ENCODE measurements at places on chromosomes 11 and 22.

GRCh38 chr11:31442086-31442485 is 67.3 kb downstream of the IMMP1L start:
- no peak for DNase-seq

GRCh38 chr11:11577251-11577855 is 44.5 kb downstream of the GALNT18 start:
- DNase-seq: no peak

DNA sequence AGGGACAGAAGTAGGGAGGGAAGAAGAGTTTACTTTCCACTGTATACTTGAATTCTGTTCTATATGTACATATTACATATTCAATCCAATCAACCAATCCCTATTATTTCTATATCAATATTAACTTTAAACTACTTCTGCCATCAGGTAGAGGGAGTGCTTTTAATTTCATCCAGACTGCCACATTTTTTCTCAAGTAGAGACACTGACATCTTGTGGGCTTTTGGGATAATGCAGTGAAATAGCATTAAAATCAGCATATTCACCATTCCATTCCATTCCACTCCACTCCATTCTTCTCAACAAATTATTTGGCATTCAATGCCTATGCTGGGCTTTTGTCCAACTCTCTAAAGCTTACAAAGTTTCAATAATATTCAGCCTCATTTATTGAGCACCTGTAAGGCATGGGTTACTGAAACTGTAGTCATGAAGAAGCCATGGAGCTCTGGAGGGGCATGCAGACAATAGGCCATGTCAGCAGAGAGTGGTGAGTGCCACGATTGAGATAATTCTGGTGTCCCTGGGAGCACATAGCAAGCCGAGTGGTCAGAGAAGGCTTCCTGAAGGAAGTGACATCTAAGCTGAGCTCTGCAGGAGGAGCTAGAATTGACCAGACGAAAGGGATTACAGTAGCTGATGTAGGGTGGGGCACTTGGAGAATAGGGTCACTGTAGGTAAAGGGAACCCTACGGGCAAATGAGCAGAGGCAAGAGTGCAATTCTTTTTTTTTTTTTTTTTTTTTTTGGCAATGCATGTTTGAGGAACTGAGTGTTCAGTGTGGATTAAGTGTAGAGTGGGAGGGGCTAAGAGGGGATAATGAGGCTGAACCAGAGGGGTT is 12.8 kb upstream of the CLPB start:
- no peak for DNase-seq

DNA sequence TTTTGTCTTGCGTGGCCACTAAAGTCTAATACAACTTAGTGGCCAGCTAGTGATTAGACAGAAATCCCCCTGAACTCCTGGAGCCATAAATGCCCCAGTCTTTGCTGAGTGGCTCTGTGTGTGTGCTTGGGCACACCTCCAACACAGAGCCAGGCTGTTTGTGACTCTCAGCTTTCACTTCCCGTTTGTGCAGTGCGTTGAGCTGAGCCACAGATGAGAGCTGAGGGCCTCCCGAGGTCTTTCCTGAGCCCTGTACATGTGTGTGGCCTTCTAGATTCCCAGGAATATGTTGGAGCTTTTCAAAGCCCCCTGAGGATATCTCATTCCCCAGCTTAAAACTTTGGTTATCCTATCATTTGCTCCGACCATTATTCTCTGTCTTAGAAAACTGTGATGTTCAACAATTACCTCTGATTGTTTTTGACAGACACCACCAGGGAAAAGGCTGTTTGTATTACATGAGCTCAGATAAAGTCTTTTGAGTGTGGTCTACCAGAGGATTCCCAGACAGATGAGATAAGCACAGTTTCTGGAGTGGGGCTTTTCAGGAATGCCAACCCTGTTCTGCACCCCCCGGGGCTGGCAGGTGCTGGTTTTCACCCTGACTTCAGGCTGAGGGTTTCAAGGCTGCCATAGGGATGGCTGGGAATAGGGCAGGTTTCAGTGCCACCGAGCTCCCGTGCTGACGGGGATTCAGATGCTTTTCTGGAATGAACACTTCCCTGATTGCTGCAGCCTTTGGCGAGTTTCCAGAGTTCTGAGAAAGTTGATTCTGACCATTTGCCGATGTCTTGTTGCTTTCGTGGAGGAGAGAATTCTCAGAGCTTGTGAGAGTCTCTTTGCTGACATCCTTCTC is 23.8 kb downstream of the IGHMBP2 start:
- no peak for DNase-seq

GRCh38 chr11:134846328-134847082 is 434.5 kb upstream of the B3GAT1 start:
- peak; percentile 25 for DNase-seq

GRCh38 chr11:27710536-27710935 is 10.3 kb upstream of the BDNF start:
- DNase-seq: no peak

GRCh38 chr11:121648306-121648705 is 195.5 kb upstream of the SORL1-AS1 start:
- DNase-seq: no peak

GRCh38 chr11:69943506-69943905 is 124.3 kb upstream of the FGF3 start:
- DNase-seq: no peak

DNA sequence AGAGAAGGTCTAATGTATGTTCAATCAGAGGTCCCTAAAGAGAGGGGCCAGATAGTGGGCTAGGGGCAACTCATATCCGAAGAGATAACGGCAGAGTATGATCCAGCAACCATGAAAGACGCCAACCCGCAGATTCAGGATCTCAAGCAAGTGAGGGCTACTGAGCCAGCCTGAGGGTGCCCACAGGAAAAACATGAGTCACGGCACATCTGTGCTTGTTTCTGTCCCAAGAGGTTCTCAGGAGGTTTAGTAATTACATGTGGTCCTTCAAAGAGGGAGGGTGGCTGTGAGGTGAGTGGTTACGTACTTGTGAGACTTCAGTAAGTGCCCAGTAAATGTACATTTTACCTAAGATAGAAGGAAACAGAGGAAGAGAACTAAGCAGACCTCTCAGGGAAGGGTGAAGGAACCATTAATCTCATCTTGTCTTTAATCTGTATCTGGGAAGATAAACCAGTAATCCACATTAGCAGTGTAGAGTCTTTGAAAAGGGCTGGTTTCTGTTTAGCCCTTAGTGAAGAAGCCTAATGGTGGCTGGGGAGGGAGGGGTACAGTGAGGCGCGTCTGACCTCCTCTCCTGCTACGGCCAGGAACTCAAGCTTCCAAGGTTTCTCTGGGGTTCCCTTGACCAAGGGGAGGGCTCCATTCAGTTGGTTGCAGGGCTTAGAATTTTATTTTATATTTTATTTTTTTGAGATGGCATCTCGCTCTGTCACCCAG is 10.2 kb downstream of the SIRT3 start:
- no peak for DNase-seq

GRCh38 chr11:66489636-66490035 is 9.4 kb downstream of the DPP3 start:
- DNase-seq: no peak

DNA sequence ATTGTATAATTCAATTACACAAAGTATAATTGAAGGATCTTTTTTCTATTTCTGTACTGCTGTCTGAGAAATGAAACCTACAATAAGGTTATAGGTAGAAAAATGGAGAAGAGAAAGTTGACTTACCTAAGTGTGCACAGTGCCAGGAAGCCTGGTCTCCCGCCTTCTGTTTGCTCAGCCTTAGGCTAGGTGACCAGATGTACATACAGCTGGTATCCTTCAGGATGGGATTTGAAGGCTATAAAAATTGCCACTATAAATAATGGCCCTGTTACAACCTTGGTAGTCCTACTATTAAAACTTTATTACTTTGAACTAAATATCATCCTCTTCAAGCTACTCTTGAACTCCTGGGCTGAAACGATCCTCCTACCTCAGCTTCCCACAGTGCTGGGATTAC is 19.7 kb downstream of the OR51E2 start:
- no peak for DNase-seq

GRCh38 chr22:38471237-38471636 is 3.3 kb downstream of the KDELR3 start:
- DNase-seq: no peak

DNA sequence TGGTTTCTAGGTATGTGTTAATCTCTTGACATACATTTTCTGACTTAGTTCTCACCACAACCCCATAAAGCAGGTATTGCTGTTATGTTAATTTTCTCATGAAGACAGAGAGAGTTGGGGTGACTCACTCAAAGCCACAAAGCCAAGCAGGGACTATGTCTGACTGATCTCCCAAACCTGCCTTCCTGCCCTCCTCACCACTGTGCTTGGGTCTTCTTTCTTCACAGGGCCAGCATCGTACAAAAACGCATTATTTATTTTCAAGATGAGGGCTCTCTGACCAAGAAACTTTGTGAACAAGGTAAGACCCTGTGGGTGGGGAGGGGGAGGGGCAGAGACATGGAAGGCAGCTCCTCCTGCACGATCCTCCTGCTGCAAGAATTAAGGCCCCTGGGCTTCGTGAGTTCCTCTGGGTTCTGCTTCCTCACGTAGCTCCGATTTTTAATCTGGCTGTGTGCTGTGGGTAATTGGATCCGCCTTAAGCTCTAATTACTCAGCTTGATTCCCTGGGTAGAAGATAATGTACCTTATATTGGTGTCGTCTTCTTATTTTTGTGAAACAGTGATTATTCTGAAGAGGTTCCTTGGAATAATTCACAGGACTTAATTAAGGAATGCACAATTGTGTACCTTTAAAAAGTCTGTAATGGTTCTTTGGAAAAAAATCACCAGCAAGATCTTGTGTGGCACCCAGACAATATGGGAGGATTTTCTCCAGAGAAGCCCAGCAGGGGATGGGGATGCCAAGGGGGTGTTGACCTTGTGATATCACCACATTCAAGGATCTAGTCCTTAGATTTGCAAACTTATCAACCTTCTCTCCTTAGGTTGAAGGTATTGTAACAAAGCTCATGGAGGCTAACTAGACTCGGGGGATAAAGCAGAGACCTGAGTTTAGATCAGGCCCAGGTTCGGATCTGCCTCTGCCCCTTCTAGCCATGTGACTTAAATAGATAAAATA is 112.9 kb downstream of the SPON1 start:
- DNase-seq: peak; percentile 19

DNA sequence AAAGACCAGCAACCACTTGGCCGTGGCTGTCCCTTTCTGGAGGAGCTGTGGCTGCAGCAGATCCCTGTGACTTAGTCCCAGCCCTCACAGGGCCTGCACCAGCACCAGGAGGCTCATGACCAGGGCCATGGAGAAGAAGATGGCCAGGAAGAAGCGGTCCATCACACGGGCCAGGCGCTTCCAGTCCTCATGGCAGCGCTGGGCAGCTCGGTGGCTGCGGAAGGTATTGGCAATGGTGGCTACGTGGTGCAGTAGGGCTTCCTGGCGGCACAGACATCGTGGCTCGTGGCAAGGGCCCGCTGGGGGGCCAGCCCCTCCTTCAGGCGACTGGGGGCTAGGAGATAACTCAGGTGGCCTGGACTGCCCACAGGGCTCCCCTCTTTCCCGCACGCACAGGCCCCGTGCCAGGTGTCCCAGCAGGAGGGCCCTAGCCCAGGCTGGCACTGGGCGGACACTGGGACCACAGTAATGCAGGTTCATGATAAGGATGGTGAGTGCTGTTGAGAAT is 5.1 kb downstream of the CHRNA10 start:
- no peak for DNase-seq

GRCh38 chr22:43217285-43218030 is 30.5 kb upstream of the TTLL12 start:
- no peak for DNase-seq

DNA sequence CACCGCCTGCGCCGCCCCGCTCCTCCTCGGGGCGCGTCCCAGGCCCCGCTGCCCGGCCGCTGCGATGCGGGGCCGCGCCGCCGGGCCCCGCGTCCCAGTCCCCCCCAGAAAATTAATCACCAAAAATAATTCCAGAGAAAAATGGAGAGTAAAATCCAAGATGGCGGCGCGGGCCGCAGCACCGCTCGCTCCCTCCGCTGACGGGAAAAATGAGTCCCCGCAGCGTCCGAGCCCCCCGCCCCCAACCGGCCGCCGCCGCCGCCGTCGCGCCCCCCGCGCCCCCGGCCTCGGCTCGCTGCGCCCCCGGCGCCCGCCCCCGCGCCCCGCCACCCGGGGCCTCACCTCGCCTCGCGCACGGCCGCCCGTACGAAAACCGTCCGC is at the start of gene KMT5B:
Gene KMT5B, minus strand, starts transcription at position 162 of the 381 bp plus-strand sequence. CDS start 23,220 bp downstream, outside the sequence.
- no peak for DNase-seq

- DNase-seq: no peak
Measured at GRCh38 chr11:69521457-69521856, 40.0 kb downstream of the LINC01488 start.

DNA sequence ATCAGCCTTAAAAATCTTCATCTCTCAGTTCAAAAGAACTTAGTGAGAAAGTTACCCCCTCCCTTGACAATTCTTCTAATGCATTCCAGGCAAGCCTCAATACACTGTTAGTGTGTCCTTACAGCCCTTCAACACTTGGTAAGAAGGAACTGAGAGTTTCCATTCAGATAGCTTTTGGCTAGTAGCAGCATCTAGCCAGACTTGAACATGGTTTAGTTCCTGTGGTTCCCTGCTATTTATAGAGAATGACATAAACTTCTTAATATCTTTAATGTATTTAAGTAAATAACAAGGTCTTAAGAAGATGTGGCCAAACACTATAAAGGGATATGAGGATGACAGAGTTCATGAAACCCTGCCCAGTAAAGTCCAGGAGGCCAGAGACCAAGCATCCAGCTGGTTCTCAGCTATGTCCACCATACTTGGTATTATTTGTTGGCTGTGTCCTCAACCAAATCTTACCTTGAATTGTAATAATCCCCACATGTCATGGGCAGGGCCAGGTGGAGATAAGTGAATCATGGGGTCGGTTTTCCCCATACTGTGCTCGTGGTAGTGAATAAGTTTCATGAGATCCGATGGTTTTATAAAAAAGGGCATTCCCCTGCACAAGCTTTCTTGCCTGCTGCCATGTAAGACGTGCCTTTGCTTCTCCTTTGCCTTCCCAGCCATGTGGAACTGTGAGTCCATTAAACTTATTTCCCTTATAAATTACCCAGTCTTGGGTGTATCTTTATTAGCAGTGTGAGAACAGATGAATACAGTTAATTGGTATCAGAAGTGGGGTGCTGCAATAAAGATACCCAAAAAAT is 132.4 kb downstream of the LARGE1 start:
- DNase-seq: no peak

DNA sequence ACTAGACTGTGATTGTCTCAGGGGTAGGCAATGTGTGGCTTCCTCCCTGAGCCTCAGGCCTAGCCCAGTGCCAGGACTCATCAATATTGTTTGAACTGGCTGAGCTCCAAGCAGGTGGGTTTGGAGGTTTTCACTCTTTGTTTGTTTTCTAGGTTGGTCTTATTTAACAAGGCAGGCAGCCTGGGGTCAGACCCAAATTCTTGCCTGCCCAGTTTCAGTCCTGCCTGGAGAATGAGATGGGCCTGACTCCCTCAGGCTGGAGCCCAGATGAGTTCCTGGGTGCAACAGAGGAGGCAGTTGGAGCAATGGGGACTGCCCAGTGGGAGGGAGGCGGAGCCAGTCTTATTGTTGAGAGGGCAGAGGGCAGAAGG is 28.3 kb upstream of the TP53I11 start:
- DNase-seq: no peak

- no peak for DNase-seq
Measured at GRCh38 chr11:15127341-15127740, 12.6 kb downstream of the INSC start.

Data from stimulated activated effector memory CD8-positive, alpha-beta T cell treated with anti-CD3 and anti-CD28 coated beads, Interleukin-12 subunit alpha, Interleukin-12 subunit beta, amount 100 ng/mL, for 72 hours (primary cell).